ENCODE measurements at places on chromosomes 11 and 22.

GRCh38 chr11:109859045-109859724 is 234.0 kb upstream of the ZC3H12C start:
- DNase-seq = no peak

- no peak for DNase-seq
Measured at GRCh38 chr11:99773646-99774045, 752.9 kb downstream of the CNTN5 start.

DNA sequence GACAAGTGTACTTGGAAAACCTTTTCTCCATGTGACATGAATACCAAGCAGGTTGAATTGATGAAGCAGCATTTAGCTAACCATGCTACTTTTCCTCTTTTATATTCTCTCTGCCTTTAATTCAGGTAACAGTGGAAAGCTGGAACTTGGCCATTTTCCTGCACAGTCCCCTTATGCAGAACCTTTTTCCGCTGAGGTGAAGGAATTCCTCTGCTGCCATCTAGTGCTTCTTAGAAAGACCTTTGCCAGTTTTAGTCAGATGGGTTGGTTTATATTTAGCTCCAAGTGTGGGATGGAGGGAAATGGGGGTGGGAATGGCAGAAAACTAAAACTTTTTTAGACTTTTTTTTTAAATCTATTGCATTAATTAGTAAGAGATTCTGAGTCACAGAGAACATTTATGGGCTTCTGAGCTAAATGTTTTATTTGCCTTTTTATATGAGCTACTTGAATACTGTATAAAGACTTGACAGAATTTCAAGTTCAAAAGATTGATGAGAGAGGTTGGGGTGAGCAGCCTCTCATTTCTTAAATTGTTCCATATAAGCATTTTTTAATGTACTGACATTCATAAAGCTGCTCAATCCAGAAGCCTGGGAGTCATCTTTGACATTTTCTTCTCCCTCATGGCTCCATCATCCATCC is 153.9 kb upstream of the ZC3H12C start:
- DNase-seq = peak; percentile 25

DNA sequence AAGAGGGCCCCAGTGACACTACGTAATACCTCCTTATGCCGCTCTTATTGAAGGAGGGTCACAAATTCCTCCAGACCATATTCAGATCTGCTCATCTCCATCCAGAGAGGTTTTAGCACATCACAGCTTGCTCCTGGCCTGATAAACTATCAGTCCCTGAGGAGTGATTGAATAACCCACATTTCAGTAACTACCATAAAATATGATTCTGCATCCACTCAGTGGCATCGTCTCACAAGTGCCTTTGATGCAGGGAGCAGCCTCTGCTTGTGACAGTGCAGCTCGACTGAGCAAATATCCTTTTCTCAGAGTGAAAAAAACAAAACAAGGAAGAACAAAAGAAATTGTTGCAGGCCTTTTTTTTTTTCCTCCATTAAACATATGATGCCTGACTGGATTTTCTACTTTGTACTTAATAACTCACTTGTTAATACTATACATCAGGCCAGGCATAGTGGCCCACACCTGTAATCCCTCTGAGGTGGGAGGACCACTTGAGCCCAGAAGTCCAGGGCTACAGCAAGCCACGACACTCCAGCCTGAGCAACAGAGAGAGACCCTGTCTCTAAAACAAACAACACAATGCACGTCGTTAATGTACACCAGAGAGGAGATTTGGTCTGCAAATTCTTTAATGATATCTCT is 64.5 kb downstream of the DDX10 start:
- DNase-seq = no peak

DNA sequence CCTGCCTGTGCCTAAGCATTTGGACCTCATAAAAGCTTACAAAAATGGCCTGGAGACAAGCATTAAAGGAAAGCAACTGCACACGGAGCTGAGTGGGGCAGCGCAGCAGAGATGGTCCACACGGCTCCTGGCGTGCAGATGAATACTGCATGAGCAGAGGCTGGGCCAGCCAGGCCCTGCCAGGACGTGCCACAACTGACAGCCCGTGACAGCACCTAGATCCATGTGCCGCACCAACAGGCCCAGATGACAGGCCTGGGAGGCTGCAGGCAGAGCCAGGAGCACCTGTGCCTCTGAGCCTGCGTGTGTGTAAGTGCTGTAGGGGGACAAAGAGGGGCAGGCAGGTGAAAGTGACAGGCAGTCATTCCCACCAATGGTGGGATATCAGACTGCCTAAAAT is 33.4 kb downstream of the MICAL3 start:
- no peak for DNase-seq

DNA sequence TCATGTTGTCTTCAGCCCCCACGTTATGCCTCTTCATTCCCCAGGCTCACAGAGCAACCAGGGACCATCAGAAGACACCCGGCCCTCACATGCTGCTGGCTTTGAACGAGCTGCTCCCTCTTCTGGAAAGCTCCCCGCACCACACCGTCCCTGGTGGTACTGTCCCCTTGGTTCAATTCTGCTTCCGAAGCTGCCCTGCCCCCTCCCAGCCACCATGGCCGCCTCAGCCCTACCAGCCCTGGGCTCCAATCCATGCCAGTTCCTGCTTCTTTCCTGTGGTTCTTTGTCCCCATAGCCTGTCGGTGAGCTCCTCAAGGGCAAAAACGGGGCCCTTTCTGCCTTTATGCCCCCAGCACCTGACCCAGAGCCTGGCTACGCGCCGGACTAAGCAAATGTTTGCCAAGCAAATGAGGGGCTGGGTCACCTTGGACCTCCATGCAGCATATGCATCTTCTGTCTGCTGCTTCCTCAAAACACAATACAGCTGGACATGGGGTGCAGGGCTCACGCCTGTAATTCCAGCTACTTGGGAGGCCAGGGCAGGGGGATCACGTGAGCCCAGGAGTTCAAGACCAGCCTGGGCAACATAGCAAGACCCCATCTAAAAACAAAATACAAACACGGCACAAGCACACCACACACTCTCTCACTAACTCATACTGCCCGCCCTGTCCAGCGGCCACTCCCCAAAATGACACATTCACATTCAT is 21.3 kb downstream of the TNKS1BP1 start:
- DNase-seq = no peak

GRCh38 chr22:20115691-20116375 is at the start of gene RANBP1:
TSS of gene RANBP1 (plus strand) at chr22:20116104. CDS start at chr22:20116185, 81 bp downstream.
- no peak for DNase-seq

DNA sequence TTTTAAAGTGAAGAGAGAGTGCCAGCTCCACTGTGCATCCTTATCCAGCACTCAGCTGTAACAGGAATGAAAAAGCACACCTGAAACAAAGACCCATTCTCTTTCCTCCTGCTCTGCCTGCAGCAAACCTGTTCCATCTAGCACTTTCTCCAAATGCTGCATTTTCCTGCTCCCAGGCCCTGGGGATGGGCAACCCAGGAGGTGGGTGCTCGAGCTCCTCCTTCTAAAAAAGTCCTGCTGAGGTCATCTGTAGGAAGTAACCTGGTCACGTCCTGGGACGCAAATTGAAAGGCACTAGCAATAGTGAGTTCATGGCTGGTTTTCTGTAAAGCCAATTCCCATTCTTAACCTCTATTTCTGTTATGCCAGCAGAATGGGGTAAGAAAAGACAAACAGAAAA is 173.7 kb downstream of the MAML2 start:
- no peak for DNase-seq

- DNase-seq = no peak
Measured at GRCh38 chr11:60840470-60841430, 1.2 kb upstream of the CCDC86 start.

All from left renal cortex interstitium (tissue), 4 donors.